ENCODE measurements at places on chromosomes 4 and X.

DNA sequence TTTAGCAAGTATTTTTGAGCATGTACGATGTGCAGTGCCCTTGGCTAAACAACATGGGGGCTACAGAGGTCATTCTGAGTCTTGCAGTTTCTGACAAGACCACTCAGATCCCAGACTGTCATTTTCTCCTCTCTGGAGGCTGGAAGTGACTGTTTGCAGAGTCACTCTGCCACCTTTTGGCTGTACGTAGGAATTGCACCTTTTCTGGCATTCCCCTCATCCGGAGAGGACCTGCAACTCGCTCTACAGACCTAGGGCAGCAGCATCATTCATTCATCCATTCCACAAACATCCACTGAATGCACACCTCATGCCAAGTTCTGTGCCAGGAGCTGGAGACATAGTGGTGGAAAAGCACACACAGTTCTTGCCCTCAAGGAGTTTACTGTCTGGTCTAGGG is 160.4 kb upstream of the GPR101 start:
- DNase-seq: no peak

DNA sequence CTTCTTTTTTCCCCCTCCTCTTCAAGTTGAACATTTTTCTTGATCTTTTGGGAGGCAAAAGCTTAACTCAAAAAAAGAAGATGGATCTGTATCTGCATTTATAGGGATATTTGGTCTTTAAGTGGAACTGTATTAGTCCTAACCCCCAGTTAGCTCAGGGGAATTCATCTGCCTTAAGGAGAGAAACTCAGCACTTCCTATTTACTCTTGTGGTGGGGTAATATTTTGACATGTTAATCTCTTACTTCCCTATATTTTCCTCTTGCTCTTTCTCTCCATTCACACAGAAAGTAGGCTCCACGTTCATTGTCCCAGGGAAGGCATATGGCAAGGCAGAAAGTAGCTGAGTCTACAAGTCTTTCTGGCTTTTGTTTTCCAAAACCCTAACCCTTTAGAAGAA is 5.3 kb downstream of the LRRC66 start:
- DNase-seq: no peak

DNA sequence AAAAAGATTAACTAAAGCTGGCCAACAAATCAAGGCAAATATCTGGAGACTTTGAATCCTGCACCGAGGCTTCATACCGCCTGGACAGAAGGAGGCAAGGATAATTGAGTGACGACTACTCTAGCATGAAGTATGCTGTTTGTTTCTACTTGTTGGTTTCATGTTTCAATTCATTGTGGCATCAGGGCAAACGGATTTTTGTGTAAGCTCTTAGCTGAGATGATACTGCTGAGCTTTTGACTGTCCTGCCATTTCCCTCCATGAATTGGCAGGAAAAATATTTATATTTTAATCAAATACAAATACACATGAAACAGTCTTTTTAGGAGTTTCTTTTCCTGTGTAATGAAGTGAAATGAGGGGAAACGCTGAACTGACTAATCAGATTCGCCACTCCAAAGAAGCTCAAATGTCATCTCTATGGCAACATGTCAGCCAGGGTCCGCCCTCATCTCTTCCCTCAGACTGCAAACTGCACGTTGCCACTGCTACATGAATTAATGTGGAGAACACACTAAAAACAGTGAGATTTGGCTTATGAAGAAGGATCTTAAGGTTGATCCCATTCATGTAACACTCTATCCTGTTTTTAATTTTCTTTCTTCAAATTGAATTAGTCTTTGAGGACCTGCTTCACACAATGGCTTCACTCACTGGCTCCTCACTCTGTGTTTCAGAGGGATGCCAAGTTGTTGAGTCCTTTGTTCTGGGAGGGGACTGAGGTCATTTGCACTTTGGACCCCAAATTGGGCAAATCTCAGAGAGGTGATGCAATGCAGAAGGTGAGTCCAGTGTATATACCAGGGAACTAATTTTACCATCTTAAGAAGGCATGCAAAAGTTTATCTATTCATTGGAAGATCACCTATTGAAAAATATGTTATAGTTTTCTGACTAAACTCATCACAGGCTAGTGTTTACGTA is 149.6 kb upstream of the MID1 start:
- DNase-seq: no peak

DNA sequence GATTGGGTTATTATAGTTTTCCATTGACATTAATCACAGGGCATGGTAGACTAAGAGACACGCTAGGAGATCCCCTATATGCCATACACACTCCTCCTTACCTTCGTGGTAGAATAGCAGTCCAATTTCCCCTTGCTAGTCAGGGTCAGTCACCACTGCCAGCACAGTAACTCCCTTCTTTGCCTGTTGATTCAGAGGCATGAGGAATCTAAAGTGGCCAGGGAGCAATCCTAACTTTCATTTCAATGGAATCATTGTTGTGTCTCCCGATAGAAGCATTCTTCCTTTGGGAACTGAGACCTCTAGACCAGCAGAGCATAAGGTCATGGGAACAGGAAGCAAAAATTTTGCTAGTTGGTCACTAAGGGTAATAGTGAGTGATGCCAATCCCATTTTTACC is 51.1 kb downstream of the COL25A1 start:
- no peak for DNase-seq

DNA sequence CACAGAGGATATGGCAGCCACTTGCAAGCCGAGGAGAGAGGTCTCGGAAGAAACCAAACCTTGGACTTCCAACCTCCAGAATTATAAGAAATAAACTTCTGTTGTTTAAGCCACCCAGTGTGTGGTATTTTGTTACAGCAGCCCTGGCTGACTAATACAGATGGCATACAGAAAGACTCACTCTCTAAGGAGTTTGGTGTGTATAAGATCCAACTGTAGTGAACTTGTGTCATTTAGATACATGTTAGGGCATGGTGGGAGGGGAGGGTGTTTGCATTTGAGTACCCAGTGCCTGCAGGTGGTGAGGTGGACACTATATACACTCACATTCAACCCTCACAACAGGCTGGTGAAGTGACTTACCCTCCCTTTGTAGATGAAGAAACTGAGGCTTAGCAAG is 233.2 kb upstream of the KLF3 start:
- no peak for DNase-seq

GRCh38 chrX:123771449-123772064 is 38.7 kb upstream of the THOC2 start:
- no peak for DNase-seq

DNA sequence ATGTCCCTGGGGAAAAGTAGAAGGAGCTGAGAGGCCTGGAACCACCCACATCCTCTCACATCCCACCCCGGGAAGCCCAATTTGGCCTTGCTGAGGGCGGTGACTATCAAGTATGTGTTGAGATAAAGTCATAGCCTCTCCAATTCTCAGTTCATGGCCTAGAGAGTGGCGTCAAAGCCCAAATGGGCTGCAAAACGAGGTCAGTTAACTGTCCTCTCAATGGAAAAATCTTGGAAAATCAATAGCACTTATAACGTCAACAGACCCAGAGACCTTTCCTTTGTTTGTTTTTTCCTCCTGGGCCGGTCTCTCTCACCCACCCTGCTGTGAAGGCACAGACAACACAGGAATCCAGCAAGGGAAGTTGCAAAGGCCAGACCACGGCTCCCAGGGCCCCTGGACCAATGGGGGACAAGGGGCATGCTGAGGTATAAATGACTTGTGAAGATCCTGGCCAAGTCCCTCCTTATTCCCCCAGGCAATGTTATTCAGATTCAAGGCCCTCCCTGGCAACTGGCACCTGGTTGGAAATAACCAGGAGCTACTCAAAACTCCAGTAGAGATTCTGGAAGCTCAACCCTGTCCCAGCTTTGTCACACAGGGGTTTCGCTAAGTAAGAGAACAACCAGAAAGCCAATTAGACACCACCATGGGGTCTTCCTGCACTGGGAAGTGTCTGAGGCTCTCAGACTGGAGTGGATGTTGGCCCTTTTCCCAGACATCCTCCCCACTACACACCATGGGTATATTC is 38.6 kb downstream of the TSC22D3 start:
- no peak for DNase-seq

GRCh38 chr4:140330311-140330900 is 43.0 kb upstream of the SCOC start:
- DNase-seq: no peak

GRCh38 chr4:19803406-19803805 is 448.3 kb upstream of the SLIT2 start:
- no peak for DNase-seq

DNA sequence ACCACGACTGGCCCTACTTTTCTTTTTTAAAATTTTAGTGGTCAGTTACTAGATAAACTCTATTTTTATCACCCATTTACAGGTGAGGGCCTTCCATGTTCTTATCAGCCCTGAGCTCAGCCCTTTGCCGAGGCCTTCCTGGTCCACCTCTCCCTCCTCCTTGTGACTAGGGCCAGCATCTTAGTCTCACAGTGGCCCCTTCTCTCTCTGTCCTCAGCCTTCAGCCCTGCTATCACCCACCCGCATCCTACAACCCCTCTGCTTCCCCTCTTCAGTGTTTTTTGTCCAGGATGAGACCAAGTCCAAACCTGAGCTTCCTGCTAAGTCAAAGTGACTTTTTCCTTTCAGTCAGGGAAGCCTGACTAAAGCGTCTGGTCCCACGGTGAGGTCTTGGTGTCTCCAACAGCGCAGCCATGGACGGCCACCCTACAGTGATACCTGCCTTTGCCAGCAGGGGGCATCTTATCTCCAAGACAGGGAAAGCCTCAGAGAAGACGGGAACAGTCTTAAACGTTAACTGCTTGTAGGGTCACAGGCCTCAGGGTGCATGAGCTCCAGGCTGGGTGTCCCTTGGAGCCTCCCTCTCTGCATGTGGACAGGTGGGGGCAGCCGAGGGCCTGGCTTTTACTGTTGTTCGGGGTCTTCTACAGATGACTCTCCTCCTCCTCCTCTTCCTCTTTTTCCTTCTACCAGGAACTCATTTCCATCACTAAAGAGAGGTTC is 11.7 kb upstream of the GAGE10 start:
- no peak for DNase-seq

GRCh38 chrX:48996969-48997368 is 5.1 kb downstream of the GRIPAP1 start:
- no peak for DNase-seq

DNA sequence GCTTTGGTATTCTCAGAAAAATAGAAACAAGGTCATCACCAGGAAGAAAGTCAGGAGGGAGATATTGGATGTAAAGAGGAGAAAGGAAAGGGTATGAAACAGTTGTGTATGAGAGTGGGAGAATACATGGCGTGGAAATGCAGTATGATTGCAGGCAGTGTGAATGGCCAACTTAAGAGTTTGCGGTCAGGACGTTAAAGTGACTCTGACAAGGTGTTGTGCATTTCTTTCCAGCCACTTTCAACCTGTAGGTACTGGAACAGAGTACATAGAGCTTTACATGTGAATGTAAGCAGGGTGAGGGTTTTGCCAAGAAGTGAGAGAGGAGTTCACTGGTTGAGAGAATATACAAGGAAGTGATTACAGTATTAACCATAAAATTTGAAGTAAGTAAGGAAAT is 15.7 kb downstream of the ATP10D start:
- no peak for DNase-seq

DNA sequence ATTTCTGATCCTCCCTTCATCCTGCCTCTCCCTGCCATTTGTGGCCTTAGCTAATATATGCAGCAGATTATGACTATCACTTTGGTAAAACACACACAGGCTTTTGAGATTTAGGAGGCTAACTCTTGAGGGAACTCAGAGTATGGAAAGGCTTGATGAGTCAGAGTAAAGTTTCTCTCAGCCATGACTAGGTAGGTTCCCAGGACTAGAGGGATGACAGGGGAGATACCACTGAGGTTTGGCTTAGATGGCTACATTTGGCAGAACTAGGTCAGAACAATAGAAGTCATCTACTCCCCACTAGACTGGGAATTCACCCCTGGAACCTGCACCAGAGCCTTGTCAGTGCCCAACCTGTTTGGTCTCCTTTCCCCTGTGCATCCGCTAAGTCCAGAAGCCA is 585.7 kb downstream of the TLL1 start:
- DNase-seq: no peak

DNA sequence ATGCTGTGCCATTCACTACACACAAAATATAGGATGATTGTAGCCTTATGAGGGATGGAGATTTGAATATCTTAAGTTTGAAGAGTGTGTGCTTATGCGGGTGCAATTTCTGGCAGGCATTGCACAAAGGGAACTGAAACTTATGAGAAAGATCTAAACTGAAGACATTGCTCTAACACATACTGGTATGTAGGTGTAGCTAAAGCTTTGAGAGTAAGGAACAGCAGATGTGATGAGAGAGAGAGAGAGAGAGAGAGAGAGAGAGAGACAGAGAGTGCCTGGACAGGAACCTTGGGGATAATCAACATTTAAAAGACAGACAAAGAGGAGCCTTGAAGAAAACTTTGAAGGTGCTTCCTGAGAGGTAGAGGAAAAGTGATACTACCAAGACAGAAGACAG is 379.7 kb downstream of the SPRY1 start:
- no peak for DNase-seq

- no peak for DNase-seq
Observed at GRCh38 chr4:130632731-130633604, 1537.0 kb downstream of the C4orf33 start.

DNA sequence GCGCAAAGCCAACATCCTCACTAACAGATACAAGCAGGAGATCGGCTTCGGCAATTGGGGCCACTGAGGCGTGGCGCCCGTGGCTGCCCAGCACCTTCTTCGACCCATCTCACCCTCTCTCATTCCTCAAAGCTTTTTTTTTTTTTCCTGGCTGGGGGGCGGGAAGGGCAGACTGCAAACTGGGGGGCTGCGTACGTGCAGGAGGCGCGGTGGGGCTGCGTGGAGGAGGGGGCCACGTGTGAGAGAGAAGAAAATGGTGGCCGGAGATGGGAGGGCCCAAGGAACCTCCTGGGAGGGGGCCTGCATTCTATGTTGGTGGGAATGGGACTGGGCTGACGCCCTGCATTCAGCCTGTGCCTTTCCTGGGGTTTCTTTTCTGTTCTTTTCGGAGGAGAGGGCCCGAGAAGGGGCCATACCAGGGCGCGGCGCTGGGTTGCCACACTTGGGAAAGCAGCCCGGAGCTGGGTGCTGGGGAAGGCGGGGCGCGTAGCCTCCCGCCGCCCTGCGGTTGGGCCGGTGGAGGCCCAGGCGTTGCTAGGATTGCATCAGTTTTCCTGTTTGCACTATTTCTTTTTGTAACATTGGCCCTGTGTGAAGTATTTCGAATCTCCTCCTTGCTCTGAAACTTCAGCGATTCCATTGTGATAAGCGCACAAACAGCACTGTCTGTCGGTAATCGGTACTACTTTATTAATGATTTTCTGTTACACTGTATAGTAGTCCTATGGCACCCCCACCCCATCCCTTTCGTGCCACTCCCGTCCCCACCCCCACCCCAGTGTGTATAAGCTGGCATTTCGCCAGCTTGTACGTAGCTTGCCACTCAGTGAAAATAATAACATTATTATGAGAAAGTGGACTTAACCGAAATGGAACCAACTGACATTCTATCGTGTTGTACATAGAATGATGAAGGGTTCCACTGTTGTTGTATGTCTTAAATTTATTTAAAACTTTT is 4.5 kb downstream of the MID1IP1 start:
- DNase-seq: no peak

DNA sequence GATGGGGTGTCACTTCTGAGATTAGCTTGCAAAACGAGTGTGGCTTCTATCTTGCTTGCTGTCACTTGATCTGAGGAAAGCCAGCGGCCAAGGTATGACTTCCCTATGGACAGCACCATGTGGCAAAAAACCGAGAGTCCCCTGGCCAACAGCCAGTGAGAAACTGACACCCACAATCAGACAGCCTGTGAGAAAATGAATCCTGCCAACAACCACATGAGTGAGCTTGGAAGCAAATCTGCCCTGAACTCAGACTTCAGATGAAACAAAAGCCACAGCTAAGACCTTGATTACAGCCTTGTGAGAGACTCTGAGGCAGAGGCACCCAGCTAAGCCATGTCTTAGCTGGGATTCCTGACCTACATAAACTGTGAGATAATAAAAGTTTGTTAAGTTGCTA is 45.5 kb downstream of the PPP1R2C start:
- DNase-seq: no peak

GRCh38 chr4:113610537-113610936 is 151.0 kb downstream of the CAMK2D start:
- DNase-seq: no peak
